PC-3 (cell line): ENCODE measurements at places on chromosomes 4 and X. TPM values are rescaled to one million over a fixed set of nuclear protein-coding genes. Genes with fewer than 3 reads are reported as not detected.

The TSPAN7 gene
- not detected in 2 replicates for total RNA-seq

The MAGEB3 gene
- not detected in 2 replicates for total RNA-seq

GRCh38 chr4:138399081-138399480, 156.9 kb upstream of the SLC7A11 start:
- no peaks in the 10 kb centered on the region for H3K27me3 ChIP-seq
- no peak overlapping the region for H3K27ac ChIP-seq
- H3K4me1 ChIP-seq: no peaks in the 10 kb centered on the region
- DNase-seq: no peak
- no peaks in the 10 kb centered on the region for H3K36me3 ChIP-seq

- H3K27ac ChIP-seq: no peak overlapping the region
- DNase-seq: no peak
- no peaks in the 10 kb centered on the region for H3K4me1 ChIP-seq
- H3K27me3 ChIP-seq: no peaks in the 10 kb centered on the region
- no peaks in the 10 kb centered on the region for H3K36me3 ChIP-seq
- H3K4me3 ChIP-seq: no peak overlapping the region
These were observed 107.5 kb downstream of the EGF start for GRCh38 chr4:110020139-110020538.

- H3K27ac ChIP-seq: no peak overlapping the region
- no peak overlapping the region for H3K4me3 ChIP-seq
- no peaks in the 10 kb centered on the region for H3K36me3 ChIP-seq
- DNase-seq: no peak
- H3K4me1 ChIP-seq: peaks cover 14% of the 10 kb centered on the region
These were observed 595 bp downstream of the KLHL34 start for GRCh38 chrX:21657318-21658151.

DNA sequence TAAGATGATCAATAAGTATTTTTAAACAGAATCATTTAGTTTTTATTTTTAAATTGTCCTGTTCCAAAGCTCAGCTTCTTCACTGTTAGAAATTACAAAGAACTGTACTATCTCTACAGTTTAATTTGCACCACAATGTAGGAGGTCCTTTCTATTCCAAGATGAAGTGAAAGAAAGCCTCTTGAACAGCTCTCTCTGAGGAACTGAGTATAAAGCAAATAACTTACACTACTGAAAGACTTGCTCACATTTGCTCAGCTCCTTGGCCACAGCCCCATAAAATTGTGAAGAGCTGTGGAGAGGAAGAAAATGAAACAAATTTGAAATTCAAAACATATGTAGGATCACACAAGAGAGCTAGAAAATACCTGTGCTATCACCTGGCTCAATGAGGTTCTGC, 68.6 kb downstream of the ENPEP start:
- H3K27me3 ChIP-seq: no peaks in the 10 kb centered on the region
- no peak overlapping the region for H3K4me3 ChIP-seq
- no peak overlapping the region for H3K27ac ChIP-seq
- H3K36me3 ChIP-seq: no peaks in the 10 kb centered on the region

- H3K4me1 ChIP-seq: peaks cover 8% of the 10 kb centered on the region
- no peak overlapping the region for H3K4me3 ChIP-seq
- no peaks in the 10 kb centered on the region for H3K36me3 ChIP-seq
- H3K27me3 ChIP-seq: no peaks in the 10 kb centered on the region
- no peak for DNase-seq
- H3K27ac ChIP-seq: no peak overlapping the region
These were observed 26.9 kb downstream of the AFF1 start for GRCh38 chr4:86961605-86962295.

GRCh38 chrX:136200466-136200865, 50.7 kb downstream of the MAP7D3 start:
- DNase-seq: peak; percentile 59
- no peaks in the 10 kb centered on the region for H3K27me3 ChIP-seq
- H3K36me3 ChIP-seq: no peaks in the 10 kb centered on the region
- H3K27ac ChIP-seq: no peak overlapping the region

GRCh38 chrX:40968180-40968579, 117.1 kb upstream of the USP9X start:
- H3K4me3 ChIP-seq: no peak overlapping the region
- 0 out of 2 replicates have a peak, but pooled peaks cover 7% of the 10 kb centered on the region for H3K4me1 ChIP-seq
- H3K36me3 ChIP-seq: no peaks in the 10 kb centered on the region
- no peak overlapping the region for H3K27ac ChIP-seq

The PCDH18 gene
- total RNA-seq: 1.6 and 2.0 TPM in 2 replicates

DNA sequence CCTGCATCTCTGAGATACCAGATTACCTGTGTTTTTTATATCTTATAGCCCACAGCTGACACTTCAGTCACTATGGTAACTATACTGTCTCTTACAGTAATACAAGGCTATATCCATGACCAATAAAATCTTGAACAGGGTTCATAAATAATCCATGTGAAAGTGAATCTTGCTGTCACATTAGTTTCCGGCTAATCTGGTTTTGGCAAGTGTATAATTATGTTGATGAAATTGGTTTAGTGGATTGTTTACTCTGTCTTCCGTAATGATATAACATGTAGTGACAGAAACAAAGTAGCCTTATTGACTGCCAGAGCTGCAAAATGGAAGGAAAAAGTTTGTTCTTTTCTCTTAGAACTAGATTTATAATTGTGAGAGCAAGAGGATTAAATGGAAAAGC, 686.6 kb upstream of the PABPC4L start:
- no peak overlapping the region for H3K27ac ChIP-seq
- no peaks in the 10 kb centered on the region for H3K27me3 ChIP-seq
- no peak overlapping the region for H3K4me3 ChIP-seq
- H3K36me3 ChIP-seq: no peaks in the 10 kb centered on the region
- no peak for DNase-seq
- no peaks in the 10 kb centered on the region for H3K4me1 ChIP-seq

DNA sequence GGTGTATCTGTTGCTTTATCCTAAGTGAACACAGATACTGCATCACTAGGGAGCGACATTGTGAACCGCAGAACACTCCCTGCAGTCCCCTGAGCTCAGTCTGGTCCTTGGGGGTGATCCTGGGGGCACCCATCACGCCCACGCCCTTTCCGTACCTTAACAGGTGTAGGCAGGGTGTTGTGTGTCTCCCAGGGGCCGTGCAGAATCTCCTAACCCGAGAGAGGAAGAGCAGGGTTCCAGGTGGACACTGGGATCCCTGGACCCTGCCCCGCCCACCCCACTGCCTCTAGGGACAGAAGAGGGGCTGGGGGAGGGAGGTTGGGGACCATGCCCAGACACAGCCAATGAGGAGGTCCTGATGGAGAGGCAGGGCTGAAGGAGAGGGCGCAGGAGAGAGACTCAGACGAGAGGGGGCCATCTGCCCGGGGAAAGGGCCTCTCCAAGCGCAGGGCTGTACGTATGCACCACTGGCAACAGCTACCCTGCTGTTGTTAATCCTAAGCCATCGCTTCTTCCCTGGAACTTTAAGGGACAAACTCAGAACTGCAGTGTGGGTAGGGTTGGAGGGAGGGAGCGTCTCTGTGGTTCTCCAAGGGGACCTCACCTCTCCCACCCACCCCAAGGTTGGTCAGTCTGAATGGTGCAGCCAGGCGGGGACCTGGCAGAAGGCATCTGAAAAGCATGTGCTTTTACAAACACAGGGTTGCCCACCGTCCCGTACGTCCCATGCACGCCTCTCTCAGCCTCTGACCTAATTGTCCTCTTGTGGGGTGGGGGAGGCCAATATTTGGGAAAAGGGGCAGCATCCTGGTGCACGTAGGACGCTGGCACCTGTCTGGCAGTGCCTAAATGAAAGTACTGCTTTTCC, 2.5 kb downstream of the P2RY8 start:
- H3K27me3 ChIP-seq: no peaks in the 10 kb centered on the region
- H3K36me3 ChIP-seq: no peaks in the 10 kb centered on the region
- no peak overlapping the region for H3K27ac ChIP-seq
- H3K4me1 ChIP-seq: no peaks in the 10 kb centered on the region
- DNase-seq: no peak

GRCh38 chr4:181855307-181855706, 387.9 kb upstream of the TENM3 start:
- H3K36me3 ChIP-seq: no peaks in the 10 kb centered on the region
- H3K27ac ChIP-seq: no peak overlapping the region
- no peak for DNase-seq
- no peaks in the 10 kb centered on the region for H3K4me1 ChIP-seq
- H3K4me3 ChIP-seq: no peak overlapping the region
- H3K27me3 ChIP-seq: no peaks in the 10 kb centered on the region

DNA sequence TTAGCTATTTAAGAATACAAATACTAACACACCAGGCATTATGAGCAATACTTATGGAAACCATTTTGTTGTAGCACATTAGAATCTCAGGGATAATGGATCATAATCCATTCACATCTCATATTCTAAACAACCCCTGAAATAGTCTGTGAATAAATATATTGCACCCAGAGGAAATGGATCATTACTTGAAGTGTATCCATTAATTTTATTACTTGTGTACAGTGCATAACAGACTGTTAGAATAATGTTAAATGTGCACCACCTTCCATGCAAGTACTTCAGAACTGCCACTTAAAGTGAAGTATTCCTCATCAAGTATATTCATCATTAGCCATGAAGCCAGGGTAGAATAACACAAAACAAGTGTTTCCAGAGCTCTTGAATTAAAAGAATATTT, 715.5 kb downstream of the DMD start:
- H3K27ac ChIP-seq: no peak overlapping the region
- H3K27me3 ChIP-seq: no peaks in the 10 kb centered on the region
- no peak overlapping the region for H3K4me3 ChIP-seq
- no peak for DNase-seq
- H3K36me3 ChIP-seq: no peaks in the 10 kb centered on the region

GRCh38 chrX:37745835-37746217, 34.0 kb upstream of the CYBB start:
- H3K27ac ChIP-seq: no peak overlapping the region
- DNase-seq: no peak
- no peaks in the 10 kb centered on the region for H3K36me3 ChIP-seq

GRCh38 chr4:24535399-24535798, 49.0 kb downstream of the DHX15 start:
- no peaks in the 10 kb centered on the region for H3K4me1 ChIP-seq
- no peak overlapping the region for H3K27ac ChIP-seq
- H3K4me3 ChIP-seq: no peak overlapping the region
- H3K36me3 ChIP-seq: peaks cover 61% of the 10 kb centered on the region
- no peak for DNase-seq
- no peaks in the 10 kb centered on the region for H3K27me3 ChIP-seq

The GAB3 gene
- total RNA-seq: 3.1 TPM in 1 of 2 replicates, not detected in the other

The SYNPO2 gene
- 0.04 and 0.06 TPM in 2 replicates for total RNA-seq

The ADGRG4 gene
- total RNA-seq: not detected in 2 replicates

DNA sequence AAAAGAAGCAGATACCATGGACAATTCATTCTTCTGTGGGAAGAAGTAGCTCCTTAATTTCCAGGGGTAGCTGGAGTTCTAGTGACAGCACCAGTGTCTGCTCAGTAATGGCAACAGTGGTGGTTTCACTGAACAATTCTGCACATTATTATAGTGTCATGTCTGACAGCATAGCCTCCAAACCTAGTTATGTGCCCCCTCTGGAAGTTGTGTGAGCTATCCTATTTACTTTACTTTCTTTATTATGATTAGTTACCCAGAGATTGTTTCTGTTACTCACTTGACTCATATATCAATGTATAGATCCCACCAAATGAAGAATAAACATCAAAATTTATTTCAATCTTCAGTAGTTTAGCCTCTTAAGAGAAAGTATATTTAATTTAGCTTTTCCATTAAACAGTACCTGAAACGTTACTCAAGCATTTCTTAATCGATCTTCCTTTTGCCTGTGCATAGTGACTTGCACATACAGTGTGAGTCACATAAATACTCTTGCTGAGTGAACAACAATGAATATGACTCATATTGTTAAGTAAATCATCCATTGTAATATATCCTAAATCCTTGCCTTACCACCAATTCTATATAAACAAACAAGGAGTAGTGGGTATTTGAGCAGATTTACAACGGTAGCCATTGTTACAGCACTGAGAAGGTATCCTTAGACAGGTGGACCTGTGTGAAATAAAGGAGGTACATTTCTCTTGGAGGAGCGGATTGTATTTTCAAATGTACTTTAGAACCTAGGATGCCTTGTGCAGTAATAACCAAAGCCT, 534.7 kb downstream of the ANKRD50 start:
- DNase-seq: peak; percentile 80
- H3K36me3 ChIP-seq: no peaks in the 10 kb centered on the region
- no peaks in the 10 kb centered on the region for H3K27me3 ChIP-seq
- peaks cover 24% of the 10 kb centered on the region for H3K4me1 ChIP-seq
- peak overlapping the region; percentile 37; the same call in 1 of the 2 replicates for H3K4me3 ChIP-seq
- peak overlapping the region; percentile 76 for H3K27ac ChIP-seq

The PLXNA3 gene
- total RNA-seq: 5.3 and 21.8 TPM in 2 replicates

DNA sequence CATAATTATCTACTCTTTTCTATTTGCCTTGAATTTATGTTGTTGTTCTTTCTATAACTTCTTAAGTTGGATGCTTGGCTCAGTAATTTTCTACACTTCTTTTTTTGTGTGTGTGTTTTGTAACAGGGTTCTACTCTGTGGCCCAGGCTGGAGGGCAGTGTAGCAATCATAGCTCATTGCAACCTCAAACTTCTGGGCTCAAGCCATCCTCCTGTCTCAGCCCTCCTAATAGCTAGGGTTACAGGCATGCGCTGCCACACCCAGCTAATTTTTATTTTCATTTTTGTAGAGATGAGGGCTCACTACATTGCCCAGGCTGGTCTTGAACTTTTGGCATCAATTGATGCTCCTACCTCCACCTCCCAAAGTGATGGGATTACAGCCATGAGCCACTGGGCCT, 20.7 kb upstream of the UCHL1 start:
- no peaks in the 10 kb centered on the region for H3K4me1 ChIP-seq
- no peak for DNase-seq
- H3K36me3 ChIP-seq: no peaks in the 10 kb centered on the region
- no peak overlapping the region for H3K4me3 ChIP-seq
- no peaks in the 10 kb centered on the region for H3K27me3 ChIP-seq
- no peak overlapping the region for H3K27ac ChIP-seq

GRCh38 chr4:185722029-185722316, 90.0 kb downstream of the SORBS2 start:
- DNase-seq: peak; percentile 7
- H3K27ac ChIP-seq: no peak overlapping the region
- H3K36me3 ChIP-seq: no peaks in the 10 kb centered on the region
- H3K27me3 ChIP-seq: no peaks in the 10 kb centered on the region
- peaks cover 9% of the 10 kb centered on the region; the same call in 1 of the 2 replicates for H3K4me1 ChIP-seq

GRCh38 chr4:95985791-95986550, 146.1 kb downstream of the PDHA2 start:
- no peak overlapping the region for H3K4me3 ChIP-seq
- H3K27me3 ChIP-seq: no peaks in the 10 kb centered on the region
- no peaks in the 10 kb centered on the region for H3K4me1 ChIP-seq
- H3K27ac ChIP-seq: no peak overlapping the region
- H3K36me3 ChIP-seq: no peaks in the 10 kb centered on the region
- DNase-seq: no peak

GRCh38 chr4:3777669-3778068, 11.5 kb downstream of the ADRA2C start:
- no peak overlapping the region for H3K4me3 ChIP-seq
- DNase-seq: no peak
- no peak overlapping the region for H3K27ac ChIP-seq
- H3K4me1 ChIP-seq: no peaks in the 10 kb centered on the region
- no peaks in the 10 kb centered on the region for H3K36me3 ChIP-seq

GRCh38 chr4:153204728-153205648, 745 bp downstream of the TRIM2 start:
- no peaks in the 10 kb centered on the region for H3K36me3 ChIP-seq
- peaks cover 30% of the 10 kb centered on the region for H3K4me1 ChIP-seq
- DNase-seq: peak; percentile 79
- peak overlapping the region; percentile 96 for H3K27ac ChIP-seq
- H3K27me3 ChIP-seq: no peaks in the 10 kb centered on the region
- peak overlapping the region; percentile 59 for H3K4me3 ChIP-seq

The RBMXL3 gene
- not detected in 2 replicates for total RNA-seq

GRCh38 chr4:169634975-169635374, 14.6 kb downstream of the CLCN3 start:
- H3K4me3 ChIP-seq: no peak overlapping the region
- peak; percentile 87 for DNase-seq
- H3K27me3 ChIP-seq: no peaks in the 10 kb centered on the region
- no peaks in the 10 kb centered on the region for H3K36me3 ChIP-seq

The NBDY gene
- 9.7 and 13.6 TPM in 2 replicates for total RNA-seq

The HPGDS gene
- not detected in 2 replicates for total RNA-seq
